ENCODE measurements at places on chromosomes 7 and 10. TPM values are rescaled to one million over a fixed set of nuclear protein-coding genes. Genes with fewer than 3 reads are reported as not detected.

DNA sequence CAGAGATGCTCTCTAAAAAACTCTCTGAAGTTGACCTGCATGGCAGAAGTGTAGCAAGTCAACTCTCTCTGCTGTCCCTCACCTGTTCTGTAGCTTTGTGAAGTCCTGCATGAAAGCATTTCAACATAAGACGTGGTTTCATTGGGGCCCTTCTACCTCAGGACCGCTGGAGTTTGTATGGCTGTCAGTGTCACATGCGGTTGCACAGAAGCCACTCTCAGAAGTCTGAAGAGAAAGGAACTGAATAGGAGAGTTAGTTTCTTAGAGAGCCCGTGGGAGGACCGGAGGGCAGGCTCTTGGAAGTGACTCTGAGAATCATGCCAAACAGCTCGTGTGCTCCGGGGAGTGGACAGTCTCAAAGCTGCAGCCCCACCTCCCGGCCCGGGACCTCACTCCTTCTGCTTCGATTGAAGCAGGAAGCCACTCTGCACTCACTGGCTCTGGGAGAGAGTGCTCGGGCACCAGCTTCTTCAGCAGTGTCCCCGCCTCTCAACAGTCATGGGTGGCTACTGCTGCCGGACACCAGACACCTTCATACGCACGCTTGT, 486.7 kb downstream of the SDK1 start:
- DNase-seq = peak; percentile 37

DNA sequence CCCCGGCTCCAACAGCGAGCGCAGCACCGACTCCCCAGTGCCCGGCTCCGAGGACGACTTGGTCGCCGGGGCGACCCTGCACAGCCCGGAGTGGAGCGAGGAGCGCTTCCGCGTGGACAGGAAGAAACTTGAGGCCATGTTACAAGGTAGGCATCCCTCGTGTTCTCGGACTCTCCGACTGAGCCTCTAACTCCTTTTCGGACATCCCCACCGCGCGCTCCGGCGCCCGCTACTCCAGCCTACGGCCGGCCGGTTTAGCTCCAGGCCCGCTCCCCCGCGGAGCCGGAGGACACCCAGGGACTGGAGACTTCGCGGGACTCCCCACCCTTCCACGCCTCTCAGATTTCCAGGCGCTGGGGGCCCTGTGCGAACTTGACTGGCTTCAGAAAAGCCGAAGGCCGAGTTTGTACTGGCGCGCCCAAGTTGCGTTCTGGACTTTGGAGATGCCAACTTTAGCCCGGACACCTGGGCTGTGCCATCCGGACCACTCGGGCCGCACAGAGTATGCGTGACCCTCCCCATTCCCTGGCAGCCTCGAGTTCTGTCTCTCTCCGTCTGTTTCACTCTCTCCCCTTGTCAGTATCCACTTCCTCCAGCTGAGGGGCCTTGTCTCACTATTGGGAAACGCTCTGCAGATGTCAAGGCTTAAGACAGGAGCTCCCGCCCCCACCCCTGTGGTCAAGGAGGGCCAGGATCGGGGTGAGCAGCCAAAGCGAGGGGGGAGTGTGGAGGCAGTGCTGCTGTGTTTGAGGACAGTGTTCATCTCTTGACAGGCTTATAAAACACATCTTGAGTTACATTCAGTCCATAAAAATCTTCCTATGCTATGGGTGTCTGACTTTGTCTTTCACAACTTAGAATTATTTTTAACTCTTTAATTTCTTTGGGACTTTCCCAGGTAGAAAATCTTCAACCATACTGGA, 777 bp downstream of the BICC1 start:
- DNase-seq = peak; percentile 31

Gene PLXNA4
- 5.4 TPM for total RNA-seq

GRCh38 chr10:78581133-78581694, 487.6 kb upstream of the ZMIZ1 start:
- DNase-seq = no peak

GRCh38 chr10:76041551-76041950, 610.1 kb downstream of the LRMDA start:
- DNase-seq = no peak

- DNase-seq = peak; percentile 40
These were observed 83.0 kb downstream of the ARL4A start for GRCh38 chr7:12770227-12770975.

Gene HSPB1
- total RNA-seq = 373 TPM

- no peak for DNase-seq
These were observed 21.2 kb downstream of the PDCD11 start for GRCh38 chr10:103417601-103418000.

DNA sequence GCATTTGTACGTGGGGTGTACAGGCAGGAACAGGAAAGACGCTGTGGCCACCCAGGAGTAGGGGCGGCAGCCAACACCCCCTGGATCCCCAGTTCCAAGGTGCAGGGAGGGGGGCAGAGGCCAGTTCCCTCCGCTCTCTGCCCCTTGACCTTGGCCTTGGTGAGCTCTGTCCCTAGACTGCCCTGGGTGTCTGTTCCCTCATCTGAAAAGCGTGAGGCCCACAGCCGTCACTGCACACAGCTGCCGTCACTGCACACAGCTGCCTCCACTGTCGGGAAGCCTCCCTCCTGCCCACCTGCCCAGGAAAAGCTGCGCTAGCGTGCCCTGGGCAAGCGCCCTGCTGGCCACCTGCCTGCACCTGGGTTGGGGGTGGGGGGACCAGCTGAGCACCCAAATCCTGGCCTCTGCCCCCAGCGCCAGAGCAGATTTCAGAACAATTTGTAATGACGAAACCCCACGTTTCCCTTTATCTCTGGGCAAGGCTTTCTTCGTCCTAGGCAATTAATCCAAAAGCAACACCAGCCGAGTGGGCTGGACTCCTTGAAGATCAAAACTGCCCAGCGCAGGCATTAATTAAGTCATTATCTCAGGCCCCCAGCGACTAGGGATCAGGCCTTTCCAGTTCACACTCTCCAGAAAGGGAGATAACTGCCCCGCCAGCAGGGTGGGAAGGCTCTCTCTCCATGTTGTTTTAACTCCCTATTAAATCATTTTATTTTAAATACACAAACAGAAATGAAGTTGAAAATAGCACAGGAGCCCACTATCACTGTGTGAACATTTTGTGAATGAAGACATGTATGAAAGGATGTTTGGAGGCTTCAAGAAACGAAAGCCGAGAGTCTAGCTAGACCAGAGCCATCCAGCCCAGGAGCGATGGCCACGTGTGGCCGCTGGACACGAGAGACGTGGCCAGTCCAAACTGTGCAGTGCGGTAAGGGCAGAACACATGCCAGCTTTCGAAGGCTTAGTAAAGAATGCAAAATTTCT, 4.0 kb upstream of the PDGFA start:
- no peak for DNase-seq

Gene CALY
- total RNA-seq = 2.0 TPM

Gene CYP3A4
- total RNA-seq = not detected

Gene AMZ1
- not detected for total RNA-seq

GRCh38 chr7:99731638-99732374, 3.2 kb downstream of the CYP3A7 start:
- DNase-seq = no peak

- DNase-seq = no peak
These were observed 137.0 kb downstream of the ETV1 start for GRCh38 chr7:13852281-13852968.

DNA sequence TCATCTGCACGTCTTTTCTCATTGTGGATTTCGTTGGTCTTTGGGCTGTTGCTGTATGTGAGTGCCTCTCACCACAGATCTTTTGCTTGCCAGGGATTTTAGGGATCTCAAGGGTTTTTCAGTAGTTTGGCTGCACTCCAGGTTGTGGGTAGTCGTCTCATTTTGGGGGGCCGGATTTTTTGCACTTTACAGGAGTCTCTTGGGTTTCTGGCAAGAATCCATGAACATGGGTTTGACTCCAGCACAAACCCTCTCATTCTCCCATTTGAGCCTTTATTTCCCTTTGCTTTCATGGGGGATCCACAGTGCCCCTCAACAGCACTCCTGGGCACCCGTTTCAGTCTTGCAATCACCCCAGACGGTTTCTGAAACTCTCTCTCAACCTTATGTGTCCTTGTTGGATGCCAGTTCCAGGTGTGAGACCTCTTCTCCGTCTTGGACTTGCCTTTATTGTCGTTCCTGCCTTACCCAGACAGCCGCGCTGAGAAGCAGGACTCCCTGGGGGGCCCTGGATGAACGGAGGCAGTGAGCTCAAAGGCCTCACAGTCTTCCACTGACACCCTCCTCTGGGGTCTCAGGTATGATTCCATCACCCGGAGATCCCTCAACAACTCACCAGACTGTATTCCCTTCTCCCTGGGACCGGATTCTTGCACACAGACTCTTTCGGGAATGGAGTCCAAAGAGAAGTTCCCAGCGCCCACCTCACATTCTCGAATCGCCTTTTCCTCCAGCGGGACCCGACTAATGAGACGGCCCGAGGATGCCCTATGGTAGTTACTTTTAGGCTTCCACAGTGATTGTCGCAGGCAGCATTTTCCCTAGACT, 18.8 kb upstream of the ZNF273 start:
- DNase-seq = no peak

- DNase-seq = no peak
These were observed 206.9 kb downstream of the CREB5 start for GRCh38 chr7:28619256-28619655.

DNA sequence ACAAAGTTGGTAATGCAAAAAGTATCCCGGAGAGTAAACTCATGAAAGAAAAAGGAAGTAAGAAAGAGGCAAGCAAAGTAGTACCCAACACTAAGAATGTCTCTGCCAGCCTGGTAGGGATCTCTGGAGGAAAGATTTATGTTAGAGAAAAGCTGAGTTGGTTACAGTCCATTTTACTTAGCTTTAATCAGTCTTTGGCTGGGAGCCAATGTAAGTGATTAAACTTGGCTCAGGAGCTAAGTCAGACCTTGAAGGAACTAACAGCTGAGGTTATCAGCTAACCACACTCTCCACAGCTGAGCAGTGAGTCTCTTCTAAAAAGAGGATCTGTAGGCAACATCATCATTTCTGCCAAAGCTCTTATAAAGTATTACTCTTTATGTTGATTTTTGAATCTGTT, 148.0 kb downstream of the ANKRD7 start:
- DNase-seq = no peak

DNA sequence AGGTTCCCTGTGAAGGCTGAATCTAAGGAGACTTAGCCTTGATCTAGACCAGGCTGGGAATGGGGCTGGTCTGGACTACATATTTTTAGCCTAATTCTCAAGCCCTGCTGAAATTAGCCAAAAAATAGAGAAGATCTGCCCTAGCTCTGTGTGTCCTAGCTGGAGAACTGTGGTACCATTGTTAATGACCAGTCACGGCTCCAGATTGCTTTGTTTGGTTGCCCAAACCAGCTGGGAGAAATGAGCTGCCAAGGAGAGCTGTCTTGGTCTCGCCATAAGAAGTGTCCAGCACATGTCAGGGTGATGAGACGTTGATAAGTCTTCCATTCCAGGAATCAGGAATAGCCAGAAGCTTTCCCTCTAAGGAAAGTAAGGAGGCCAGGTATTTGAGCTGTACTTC, 20.7 kb downstream of the GBX1 start:
- peak; percentile 10 for DNase-seq

DNA sequence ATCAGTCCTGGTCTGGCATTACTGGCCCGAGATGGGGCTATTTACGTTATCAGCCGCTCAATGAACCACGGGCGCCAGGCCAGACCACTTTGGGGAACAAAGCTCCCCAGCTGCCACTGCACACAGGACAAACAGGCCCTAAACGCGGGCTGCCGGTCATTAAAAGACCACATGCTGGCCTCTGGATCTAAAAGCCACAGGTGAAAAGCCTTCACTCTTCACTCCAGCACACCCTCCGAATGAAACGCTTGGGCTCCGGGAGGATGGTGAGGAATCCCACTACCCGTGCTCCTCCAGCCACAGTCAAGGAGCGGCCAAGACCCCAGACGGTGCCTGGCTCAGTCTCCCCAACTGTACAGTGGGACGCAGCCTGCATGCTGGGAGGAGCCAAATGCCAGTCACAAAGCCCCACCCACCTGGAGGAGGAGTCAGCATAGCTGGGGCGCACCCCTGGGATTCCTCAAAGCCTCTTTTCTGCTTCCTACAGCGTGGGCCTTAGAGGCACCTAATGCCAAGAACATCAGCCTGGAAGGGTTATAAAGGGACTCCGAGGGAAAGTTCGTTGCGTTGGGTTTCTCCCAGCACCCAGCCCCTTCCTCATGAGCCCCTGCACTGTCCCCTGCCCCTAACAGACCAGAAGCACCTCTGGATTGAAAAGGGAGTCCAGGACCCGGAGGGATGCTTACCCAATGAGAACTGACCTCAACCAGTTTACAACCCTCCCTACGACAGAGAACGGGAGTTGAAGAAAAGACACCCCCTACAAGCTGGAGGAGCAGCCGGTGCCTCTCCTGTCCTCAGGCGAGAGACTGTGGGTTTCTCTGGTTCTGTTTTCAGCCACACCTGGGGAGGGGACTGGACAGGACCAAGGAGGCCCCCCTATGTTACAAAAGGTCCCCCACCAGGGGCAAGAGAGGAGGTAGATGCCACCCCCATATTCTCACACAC, 4.7 kb downstream of the PDGFA start:
- DNase-seq = peak; percentile 67

DNA sequence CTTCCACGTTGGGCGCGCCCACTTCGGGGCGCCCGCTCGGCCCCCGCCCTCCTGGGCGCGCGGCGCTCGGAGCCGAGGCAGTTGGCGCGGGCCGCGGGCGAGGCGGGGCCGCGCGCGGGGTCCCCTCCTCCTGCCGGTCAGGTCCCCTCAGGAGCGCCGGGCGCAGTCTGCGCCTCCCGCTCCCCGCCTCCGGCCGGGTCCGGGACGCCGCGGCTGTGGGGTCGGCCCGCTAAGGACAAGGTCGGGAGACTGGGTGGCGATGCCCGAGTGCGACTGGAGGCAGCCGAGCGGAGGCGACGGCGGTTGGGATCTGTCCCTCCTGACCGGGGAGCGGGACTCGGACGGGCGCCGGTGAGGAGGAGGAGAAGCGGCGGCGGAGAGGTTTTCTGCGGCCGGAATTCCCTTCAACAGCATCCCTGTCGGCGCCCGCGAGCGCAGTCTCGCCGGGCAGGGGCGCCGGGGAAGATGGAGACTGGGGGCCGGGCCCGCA, at the start of gene ATRNL1:
ATRNL1 (plus strand) TSS at position 80 of the 490 bp plus-strand sequence; CDS start at position 466, 386 bp downstream.
- peak; percentile 82 for DNase-seq

GRCh38 chr7:142539901-142540300, 209.4 kb upstream of the PRSS1 start:
- no peak for DNase-seq

Gene IGF2BP3
- total RNA-seq = not detected

Gene ZCWPW1
- total RNA-seq = 20.0 TPM

DNA sequence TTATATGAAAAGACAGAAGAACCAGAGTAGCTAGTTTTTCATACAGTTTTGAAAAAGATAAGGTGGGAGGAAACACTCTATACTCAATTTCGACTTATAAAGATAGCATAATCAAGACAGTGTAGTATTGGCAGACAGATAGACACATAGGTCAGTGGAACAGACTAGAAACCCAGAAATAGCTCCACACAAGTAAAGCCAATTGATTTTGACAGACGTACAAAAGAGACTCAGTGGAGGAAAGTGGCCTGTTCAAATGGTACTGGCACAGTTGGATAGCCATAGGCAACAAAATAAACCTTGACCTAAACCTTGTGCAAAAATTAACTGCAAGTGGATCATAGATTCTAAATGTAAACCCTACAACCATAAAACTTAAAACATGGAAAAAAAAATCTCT, 46.8 kb downstream of the MAPK8 start:
- no peak for DNase-seq
